Large intestine (tissue), 12 donors: ENCODE measurements at places on chromosomes 16 and 17.

GRCh38 chr17:27544350-27545131 lies 86.4 kb upstream of the LGALS9 start:
- no peak for DNase-seq

- peak; percentile 51 for DNase-seq
Measured at GRCh38 chr17:39209317-39210092, 9.4 kb downstream of the RPL19 start.

DNA sequence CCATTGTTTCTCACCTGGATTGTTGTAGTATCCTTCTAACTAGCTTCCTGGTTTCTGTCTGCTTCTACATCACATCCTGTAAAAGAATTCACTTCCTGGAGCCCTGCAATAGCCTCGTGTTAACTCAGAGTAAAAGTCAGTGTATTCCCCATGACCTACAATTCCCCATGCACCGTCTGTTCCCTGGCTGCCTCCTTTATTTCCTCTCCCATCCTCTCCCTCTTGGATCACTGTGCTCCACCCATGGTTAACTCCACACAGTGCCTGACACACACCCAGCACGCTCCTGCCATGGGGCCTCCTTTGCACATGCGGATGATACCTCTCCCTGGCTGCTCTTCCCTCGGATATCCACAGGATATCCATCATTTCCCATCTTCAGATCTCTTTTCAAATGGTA lies 301.4 kb upstream of the IRX3 start:
- no peak for DNase-seq

DNA sequence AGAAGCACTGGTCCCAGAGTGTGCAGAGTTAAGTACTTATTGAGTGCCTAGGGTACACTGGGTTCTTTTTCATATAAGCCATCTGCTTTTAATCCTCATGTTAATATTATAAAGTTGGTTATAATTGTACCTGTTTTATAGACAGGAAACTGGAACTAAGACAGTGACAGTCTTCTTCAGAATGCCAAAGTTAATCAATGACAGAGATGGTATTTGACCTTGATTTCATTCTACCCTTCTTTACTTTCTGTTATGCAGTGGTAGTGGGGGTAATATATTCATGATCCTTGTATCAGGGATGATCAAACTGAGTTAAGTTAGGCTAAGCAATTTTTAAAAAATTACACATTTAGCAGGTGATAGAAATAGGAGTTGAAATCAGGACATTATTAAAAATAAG lies 108.6 kb upstream of the GOT2 start:
- DNase-seq = no peak
